ENCODE measurements at places on chromosomes 6 and 20.

- peak; percentile 27 for DNase-seq
Observed at GRCh38 chr20:6157345-6157744, 34.5 kb upstream of the FERMT1 start.

DNA sequence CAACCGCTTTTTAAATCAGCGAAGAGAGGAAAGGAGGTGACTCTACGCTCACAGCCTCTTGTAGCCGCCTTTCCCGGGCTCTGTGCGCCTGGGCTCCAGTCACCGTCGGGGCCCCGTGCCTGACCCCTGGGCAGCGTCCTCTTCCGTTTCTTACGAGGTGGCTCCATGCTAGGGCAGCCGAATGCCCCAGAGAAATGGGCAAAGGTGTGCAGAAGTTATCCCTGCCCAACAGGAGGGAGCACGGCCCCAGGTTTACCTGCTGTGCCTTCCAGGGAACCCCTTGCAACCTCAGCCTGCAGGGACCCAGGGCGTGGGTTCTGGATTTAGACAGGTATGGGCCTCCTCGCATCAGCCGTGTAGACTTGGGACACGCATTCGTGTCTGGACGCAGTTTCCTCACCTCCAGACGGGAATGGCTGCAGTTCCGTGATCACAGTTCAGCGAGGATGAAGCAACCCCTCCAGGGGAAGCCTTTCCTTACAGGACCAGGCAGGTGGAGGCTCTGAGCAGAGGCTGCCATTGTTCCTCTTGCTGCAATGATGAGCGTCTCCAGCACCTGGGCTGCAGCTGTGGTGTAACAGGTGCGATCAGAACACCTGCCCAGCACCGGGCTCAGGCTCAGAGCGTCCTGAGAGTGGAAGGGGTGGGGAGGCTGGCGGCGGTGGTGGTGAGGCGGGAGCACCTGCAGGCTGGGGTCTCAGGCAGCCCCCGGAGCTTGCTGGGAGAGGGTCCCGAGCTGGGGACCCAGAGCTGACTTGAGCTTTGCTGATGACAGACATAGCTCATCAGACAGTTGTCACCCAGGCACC, 81.3 kb upstream of the BHLHE23 start:
- no peak for DNase-seq

- DNase-seq: no peak
Observed at GRCh38 chr20:40634891-40635290, 54.1 kb downstream of the MAFB start.

- DNase-seq: peak; percentile 31
Observed at GRCh38 chr6:107115695-107116327, 496 bp upstream of the BEND3 start.

DNA sequence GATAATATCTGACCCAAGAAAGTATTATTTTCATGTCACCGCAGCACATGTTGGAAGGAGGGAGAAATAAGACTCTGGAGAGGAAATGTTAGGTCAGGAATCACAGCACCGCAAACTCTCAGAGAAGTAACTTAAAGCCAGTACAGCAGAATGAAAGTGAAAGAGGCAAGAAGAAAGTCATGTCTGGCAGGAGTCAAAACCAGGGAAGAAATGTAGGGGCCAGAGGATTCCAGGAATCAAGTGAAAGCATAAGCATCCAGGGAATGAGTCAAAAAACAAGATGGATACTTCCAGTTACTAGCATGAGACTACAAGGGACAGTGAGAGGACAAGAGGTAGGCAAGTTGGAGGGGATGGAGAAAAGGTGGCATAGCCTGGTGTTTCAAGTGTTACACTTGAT, 80.4 kb downstream of the AK9 start:
- peak; percentile 11 for DNase-seq

DNA sequence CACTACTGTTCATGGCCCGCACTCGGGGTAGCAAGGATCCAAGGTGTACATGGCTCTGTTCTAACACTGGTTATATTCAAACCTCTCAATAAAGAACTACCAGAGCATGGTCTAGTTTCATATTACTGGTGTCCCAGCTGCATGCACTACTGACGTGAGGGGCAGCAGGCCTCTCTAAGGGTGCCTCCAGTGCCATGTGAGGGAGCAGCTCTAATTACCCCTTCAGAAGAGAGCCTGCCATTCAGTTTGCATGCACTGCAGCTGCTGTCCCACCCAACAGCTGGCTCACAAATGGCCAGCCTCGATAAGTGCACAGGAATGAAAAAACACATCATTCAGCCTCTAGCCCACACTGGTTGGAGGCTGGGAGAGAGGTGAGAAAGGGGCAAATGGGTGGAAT, 85.2 kb downstream of the SMLR1 start:
- DNase-seq: no peak

- no peak for DNase-seq
Observed at GRCh38 chr6:72626126-72626525, 4.3 kb downstream of the KCNQ5 start.

DNA sequence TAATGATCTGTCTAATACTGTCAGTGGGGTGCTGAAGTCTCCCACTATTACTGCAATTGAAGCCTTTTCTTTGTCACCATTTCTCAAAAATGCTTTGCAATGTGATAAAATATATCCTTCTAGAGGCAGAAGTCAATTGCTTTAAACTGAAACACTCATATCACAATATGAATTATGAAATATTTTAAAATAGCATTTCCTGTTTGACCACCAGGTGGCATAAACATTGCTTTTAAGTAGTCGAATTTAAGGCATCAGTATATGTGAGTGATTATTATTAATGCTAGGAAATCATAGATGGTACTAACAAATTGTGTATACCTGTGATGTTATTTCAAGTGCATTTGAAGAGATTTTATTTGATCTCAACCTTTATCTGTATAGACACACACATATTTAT, 87.5 kb downstream of the MEI4 start:
- peak; percentile 35 for DNase-seq

DNA sequence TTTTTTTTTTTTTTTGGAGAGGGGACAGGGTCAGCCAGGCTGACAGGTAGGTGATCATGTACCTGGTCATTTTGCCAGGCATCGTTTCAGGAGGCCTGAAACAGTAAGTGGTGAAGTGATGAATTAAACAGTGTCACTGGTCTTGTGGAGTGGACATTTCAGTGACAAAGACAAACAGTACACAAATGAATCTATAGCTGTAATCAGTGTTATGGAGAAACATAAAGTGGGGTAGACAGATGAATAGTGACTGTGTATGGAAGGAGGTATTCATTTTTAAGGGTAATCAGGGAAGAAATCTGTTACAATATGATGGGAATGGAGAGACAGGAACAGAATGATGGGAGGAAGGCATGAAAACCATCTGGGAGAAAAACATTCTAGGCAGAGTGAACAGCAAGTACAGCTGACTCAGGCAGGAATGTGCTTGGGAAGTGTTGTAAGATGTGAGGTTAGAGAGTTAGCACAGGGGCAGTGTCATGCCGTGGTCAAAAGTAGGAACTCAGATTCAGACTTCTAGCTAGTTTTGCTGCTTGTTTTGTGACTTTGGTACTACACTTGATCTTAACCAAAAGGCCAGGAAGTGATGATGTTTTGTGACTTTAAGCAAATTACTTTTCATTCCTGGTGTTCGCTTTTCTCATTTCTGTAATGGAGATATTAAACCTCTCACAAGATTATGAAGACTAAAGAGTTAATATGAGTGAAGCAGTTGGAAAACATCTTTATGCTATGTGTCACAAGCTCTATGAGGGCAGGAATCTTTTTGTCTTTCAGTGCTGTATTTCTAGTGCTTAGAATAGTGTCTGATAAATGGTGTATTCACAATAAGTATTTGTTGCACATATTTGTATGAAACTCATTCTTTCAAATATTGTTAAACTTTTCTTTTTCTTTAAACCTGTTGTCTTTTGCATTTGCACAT, 43.4 kb downstream of the QKI start:
- peak; percentile 98 for DNase-seq

- DNase-seq: no peak
Observed at GRCh38 chr6:167766986-167767714, 59.6 kb upstream of the AFDN start.

DNA sequence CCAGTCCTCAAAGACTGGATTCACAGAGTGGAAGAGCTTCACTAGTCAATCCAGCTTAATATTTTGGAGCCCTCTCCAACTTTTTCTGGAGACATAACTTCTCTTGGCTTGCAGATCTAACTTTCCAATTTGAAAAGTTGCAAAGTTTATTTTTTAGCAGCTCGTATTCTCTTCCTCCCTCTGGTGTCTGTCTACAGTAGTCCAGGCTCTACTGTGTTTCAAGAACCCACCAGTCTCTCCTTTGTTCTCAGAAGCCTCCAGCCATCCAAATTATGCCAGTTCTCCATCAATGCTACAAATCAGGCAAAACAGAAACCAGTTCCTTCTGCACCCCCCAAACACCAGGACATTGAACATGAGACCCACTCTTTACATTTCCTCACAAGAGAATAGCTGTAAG, 376.1 kb upstream of the OPRM1 start:
- no peak for DNase-seq

DNA sequence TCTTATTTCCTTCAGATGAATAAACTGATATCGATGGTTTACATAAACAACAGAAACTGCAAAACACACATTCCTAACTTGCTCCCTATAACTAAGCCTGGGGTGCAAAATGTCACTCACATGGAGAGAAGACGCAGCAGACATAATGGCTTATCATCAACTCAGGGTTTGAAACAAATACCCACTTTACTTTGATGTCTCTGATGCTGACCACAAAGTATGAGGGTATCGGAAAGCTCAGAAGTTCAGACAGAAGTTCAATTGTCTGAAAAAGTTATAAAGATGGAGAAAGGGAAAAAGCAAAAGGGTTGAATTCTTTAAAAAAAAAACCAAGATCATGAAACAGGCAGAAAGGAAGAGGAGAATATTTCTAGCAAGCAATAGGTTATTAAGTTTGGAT, 102.7 kb downstream of the FOXC1 start:
- DNase-seq: no peak

GRCh38 chr20:5402903-5403531, 86.3 kb upstream of the PROKR2 start:
- DNase-seq: peak; percentile 41

GRCh38 chr6:32603888-32604287, 14.2 kb upstream of the HLA-DRB1 start:
- DNase-seq: no peak

GRCh38 chr20:37970856-37971245, 62.4 kb downstream of the TTI1 start:
- DNase-seq: no peak

- no peak for DNase-seq
Observed at GRCh38 chr6:169530752-169531123, 171.1 kb downstream of the WDR27 start.

- DNase-seq: peak; percentile 85
Observed at GRCh38 chr6:111230351-111231089, 143.2 kb downstream of the SLC16A10 start.

DNA sequence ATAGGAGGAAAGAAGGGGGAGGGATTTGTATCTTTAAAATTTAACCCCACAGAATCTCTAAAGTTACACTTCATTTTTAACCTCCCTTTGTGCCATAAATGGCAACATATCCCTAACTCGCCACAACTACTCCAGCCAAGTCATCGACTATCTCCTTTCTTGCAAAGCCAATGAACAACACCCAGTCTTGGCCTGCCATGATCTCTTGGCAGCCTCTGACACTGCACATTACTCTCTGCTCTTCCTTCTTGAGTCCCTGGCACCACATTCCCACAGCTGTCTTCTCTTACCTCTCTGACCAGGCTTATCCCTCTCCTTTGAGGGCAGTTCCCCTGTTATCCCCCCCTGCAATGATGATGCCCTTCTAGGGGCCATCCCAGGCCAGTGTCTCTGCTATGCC, 42.5 kb downstream of the MBOAT1 start:
- DNase-seq: no peak

GRCh38 chr20:16555754-16556153, 17.5 kb downstream of the KIF16B start:
- no peak for DNase-seq

DNA sequence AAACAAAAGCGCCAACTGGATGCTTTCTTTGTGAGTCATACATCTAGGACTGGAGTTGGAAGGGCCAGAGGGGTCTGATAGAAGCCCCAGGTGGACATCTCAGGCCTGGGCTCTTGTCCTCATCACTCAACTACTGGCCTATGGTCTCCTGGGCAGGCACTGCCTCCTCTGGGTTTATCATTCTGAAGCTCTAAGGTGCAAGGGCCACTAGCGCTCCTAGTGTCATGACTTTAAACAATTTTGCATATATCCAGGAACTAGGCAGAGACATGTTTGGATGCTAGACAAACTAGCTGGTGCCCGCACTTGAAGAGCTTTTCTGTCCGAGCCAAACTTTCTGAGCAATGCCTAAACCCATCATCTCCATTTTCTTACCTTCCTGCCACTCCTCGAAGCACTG, 72.3 kb downstream of the CD164 start:
- DNase-seq: no peak

GRCh38 chr6:131073577-131073976, 10.5 kb upstream of the EPB41L2 start:
- no peak for DNase-seq

DNA sequence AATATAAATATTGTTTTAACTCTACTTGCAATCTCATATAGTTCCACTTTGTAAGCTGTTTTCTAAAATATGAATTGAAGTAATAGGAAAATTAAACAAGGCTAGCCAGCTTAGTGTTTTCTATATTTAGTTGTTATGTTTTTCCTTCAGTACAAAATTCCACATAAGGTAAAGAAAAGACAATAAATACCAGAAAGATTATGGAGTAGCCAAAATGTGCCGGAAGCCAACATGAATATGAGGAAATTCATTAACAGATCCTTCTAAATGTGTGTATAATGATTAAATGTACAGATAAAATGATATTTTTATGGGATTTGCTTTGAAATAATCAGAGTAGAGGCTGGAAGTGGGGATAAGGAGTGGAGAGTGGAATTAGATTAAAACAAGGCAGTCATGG, 52.5 kb upstream of the COL21A1 start:
- DNase-seq: no peak

DNA sequence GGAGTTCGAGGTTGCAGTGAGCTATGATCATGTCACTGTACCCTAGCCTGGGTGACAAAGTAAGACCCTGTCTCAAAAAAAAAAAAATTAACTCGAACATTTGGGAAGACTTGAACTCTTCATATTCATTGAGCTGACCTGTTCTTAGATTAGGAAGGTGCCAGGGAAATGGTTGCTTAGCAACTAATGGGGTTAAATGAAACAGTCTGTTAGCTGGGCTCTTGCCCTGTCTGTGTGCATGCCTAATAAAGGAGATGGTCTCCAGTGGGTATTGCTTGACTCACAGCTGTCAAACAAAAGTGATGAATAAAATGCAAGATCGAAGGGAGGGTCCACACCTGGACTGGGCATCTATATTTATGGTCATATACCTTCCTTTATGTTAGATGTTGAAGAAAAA, 101.8 kb downstream of the KLHL32 start:
- no peak for DNase-seq

GRCh38 chr6:150238336-150238741, 95.5 kb downstream of the PPP1R14C start:
- DNase-seq: no peak

- no peak for DNase-seq
Observed at GRCh38 chr20:53657279-53657678, 63.6 kb upstream of the ZNF217 start.
